ENCODE measurements at places on chromosomes 3 and 15.

GRCh38 chr3:78427303-78427702 lies 1340.5 kb downstream of the ROBO1 start:
- DNase-seq: no peak

- no peak for DNase-seq
These were observed 33.1 kb downstream of the PRR20G start for GRCh38 chr3:127254730-127255129.

DNA sequence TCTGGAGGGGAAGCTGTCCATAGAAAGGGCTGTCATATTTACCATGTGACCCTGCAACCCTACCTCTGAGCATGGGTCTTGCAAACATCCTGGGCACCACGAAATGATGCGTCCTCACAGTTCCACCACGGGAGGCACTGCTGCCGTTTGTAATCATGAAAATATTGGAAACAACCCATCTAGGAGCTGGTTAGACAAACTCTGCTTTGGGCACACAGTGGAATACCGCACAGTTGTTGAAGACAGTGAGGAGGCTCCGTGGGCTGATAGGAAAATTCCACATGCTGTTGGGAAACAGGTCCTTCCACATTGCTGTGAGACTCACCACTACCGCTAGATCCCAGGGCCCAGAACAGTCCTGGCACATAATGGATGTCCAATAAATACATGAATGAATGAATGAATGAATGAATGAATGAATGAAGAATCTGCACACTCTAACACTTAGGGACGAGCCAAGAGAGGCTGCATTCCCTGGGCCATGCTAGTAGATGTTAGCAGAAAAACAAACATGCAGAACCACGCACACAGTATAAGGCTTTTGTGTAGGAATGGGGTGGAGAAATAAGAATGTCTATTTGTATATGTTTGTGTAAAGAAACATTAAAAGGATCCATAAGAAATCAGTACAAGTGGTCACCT lies 40.6 kb downstream of the TPRA1 start:
- no peak for DNase-seq

- no peak for DNase-seq
These were observed 142.5 kb upstream of the C2CD4B start for GRCh38 chr15:62307551-62307950.

DNA sequence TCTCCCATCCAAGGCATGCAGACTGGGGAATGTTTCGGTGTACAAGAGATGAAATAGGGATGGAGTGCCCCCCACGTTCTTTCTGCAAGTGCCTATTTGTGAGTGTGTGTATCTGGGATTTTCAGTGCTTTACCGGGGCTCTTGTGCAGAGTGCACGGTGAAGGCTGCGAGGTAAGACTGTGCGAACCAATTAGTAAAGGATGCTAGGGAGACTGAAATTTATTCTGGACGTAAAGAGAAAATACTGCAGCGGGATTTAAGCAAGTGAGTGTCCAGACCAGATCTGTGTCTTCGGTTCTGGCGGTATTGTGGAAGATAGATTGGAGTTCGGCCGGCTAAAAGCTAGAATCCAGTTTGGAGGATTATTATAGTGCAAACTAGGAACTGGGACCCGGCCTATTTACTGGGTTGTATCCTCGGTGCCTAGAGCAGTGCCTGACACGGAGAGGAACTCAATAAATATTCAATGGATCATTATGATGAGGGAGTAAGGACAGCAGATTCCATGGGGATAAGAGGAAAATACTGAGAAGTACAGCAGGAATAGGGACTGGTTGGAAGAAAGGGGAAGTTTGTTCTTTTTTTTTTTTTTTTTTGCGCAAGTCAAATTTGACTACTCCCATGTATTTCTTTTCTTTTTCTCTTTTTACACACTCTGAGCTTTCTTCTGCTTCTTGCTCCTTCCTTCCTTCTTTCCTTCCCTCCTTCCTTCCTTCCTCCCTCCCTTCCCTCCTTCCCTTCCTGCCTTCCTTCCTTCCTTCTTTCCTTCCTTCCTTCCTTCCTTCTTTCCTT lies 580 bp upstream of the MAGEF1 start:
- DNase-seq: no peak

DNA sequence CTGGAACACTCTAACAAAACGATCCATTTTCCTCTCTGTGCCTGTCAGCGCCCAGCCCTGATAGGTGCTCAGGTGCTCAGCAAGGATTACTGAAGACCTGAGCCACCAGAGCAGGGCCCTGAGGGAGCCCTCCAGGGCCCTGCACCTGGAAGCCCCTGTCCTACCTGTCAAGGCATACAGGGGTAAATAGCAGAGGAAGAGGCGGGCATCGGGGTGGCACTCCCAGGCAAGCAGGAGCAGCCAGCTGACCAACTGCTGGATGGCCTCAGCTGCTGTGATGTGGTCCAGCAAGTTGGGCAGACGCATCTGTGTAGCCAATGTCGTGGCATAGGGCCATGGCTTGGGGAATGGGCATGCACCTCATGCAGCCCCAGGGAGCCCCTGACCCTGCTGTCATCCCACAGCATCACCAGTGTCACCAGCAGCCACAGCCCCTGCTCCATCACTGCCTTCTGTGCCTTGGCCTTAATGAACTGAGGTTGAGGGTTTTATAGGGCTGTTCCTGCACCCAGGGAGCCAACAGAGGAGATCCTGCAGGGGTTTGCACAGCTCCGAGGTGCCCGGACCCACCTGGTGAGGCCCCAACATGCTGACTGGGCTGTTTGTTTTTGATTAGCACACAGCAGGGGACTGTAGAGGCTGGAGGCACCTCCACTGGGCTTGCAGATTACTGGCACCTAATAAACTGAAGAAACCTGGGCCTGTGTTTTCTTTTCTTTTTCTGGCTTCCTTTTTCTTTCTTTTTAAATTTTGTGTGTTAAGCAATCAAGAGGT lies 7.9 kb upstream of the WDR6 start:
- no peak for DNase-seq

GRCh38 chr3:119695480-119695879 lies 7.3 kb upstream of the CFAP91 start:
- no peak for DNase-seq

DNA sequence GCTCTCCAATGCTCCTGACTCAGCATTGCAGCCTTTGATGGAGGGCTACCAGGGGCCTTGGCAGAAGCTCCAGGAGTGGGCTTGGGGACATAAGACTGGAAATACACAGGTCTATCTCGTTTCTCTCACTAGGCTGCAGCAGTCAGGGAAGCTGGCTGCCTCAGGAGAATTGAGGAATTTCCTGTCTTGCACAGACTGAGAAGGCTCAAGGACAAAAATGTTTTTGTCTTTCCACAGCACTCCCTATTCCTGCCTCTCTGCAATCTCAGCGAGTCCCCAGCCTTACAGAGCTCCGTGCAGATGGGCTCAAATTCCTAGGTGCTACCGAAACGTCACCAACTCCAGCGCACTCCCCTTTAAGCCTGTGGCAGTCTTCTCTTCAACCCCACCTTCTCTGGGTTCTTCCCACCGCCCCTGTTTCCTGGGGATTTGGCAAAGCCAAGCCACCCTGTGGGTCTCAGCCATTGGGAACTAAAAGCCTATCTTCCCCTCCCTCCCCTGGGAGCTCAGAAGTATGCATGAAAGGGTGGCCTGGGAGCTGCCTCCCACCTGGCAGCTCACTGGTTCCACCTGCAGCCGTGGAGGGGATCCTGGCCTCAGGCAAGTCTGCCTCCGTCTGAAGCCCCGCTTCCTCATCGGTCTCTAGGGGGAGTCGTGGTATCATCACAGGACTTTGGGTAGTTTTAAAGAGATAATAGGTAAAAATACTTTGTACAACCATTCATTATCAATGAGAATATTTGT lies 322.6 kb upstream of the FRG2C start:
- DNase-seq: no peak

DNA sequence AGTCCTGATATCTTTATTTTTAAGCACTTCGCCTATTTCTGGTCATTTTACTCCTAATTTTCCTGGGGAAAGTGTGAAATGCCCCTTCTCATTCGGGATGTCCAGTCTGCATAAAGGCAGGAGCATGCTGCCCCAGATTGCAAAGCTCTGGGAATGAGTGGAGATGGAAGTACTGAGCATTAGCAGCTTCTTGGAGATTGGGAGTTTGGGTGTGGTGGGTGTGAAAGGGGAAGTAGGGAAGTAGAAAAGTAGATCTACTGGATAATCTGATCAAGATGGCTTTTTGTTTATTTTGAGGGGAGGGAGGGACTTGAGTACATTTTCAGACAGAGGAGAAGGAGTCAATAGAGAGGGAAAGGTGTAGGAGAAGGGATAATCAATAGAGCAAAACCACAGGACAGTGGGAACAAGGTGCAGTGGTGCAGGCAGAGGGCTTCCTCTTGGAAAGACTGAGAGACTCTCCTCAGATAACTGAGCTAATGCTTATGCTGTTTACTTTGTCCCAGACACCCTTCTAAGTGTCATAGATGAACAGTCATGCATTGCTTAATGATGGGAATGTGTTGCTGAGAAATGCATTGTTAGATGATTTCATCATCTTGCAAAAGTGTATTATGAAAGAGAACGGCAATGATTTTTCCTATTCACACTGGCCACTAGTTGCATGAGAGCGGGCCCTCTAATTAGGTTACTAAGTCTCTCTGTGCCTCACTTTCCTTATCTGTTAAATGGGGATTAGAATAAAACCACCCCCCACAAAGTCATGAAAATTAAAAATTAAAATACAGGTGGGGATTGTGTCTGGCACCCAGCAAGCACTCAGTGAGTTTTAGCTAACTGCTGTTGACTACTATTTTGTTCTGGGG lies 45.5 kb downstream of the PHLDB2 start:
- no peak for DNase-seq

DNA sequence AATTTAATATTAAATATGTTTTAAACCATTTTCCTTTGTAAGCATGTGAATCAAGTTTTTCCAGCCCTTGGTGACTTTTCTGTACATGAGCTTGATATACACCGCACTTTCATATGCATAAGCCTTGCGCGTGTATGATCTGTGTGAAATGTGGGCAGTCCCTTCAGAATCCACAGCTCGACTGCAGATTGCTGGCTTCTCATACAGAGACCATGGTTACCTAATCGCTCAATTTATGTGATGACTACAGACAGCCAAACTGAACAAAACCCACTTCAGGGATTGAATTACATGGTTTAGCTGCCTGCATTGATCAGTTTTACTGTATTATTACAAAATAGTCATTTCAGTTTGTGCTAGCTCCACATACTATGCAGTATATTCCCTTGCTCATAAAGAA lies 212.3 kb upstream of the NECTIN3 start:
- DNase-seq: no peak

- DNase-seq: no peak
These were observed 10.2 kb upstream of the FGF7 start for GRCh38 chr15:49412797-49413196.

- DNase-seq: no peak
These were observed 73.8 kb upstream of the ZBED2 start for GRCh38 chr3:111668888-111669488.

DNA sequence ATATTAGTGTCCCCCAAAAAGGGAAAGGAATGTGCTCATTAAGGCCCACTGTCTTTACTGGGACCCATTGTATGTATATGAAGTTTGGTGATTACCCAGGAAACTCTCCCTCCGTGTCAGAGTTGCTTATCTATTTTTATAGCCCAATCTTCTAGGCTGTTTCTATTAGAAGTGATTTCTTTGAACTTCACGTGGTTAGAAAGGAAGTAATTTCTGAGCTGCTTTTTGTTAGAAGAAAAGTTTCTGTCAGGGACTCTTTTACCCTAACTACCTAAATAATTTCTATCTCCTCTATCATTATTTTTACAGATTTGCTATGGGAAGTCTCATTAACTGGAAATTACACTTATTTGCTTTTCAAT lies 17.7 kb upstream of the SENP7 start:
- DNase-seq: no peak

GRCh38 chr3:126986001-126986400 lies 3.1 kb downstream of the PLXNA1 start:
- no peak for DNase-seq

GRCh38 chr3:10688126-10688525 lies 127.9 kb upstream of the SLC6A11 start:
- DNase-seq: no peak
